Activated T-cell treated with anti-CD3 and anti-CD28 coated beads for 48 hours (primary cell): ENCODE measurements at places on chromosomes 2 and 18.

DNA sequence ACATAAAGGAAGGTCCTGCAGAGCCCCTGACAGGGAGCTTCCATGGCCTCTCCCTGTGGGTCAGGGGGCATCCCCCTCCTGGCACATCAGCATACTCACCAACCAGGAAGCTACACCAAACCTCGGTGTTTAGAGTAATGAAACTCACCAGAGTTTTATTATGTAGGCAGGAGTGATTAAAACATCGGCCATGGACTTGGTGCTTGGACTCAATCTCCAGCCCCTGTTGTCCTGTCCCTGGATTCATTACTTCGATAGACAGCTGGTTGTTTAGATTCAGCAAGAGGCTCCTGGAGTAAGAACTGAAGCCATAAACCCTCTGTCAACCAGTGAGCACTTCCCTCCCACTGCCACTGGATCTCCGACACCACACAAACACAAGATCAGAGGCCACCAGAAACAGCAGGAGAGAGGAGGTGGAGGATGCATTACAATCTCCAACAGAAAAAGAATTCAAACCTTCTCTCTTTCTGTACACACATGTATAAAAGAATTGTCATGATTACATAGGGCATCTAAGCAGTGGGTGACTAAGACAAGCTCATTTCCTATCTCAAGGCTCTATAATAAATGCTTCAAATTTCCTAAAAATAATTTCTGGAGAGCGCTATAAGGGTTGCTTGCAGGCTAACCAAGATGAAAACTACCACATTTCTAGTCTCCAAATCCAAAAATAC, 27.2 kb downstream of the TBC1D8 start:
- no peak for DNase-seq

DNA sequence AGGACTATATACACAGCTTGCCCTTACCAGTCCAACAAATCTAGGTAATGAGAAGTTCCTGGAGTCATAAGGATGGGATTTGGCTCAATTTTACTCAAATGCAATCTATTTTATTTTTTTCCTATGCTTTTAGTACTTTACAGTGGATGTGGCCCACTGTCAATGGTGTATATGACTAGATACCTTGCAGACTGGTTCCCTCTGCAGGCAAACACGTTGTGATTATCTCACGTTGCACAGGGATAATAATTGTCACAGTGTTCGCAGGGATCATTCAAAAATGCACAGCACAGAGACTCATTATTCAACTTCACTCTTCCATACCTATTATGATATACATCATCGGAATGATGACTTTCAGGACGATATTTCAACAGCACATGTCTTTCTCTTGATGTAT, 359.7 kb downstream of the MBD2 start:
- no peak for DNase-seq

GRCh38 chr18:51686590-51686989, 489.1 kb upstream of the MEX3C start:
- DNase-seq: no peak

- DNase-seq: peak; percentile 11
Observed at GRCh38 chr2:112821682-112822081, 14.9 kb downstream of the IL1B start.

GRCh38 chr2:133138693-133139092, 429.6 kb downstream of the NCKAP5 start:
- no peak for DNase-seq

DNA sequence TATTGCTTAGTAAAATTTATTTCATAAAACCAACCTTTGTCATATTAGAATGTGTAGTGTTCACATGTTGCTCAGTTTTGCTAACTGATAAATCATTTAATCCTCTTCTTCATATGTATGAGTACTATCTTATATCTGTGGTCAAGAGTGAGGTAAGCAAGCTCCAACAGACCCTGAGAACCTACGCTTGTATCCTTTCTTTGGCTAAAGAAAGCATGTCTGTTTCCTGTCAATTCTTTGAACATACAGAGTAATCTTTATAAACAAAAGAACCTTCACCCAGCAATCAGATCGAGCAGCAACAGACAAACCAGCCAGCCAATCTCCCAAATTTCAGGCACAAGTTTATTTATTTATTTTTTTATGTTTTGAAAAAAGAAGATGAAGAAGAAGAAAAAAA, 6.4 kb downstream of the ADCYAP1 start:
- DNase-seq: no peak

DNA sequence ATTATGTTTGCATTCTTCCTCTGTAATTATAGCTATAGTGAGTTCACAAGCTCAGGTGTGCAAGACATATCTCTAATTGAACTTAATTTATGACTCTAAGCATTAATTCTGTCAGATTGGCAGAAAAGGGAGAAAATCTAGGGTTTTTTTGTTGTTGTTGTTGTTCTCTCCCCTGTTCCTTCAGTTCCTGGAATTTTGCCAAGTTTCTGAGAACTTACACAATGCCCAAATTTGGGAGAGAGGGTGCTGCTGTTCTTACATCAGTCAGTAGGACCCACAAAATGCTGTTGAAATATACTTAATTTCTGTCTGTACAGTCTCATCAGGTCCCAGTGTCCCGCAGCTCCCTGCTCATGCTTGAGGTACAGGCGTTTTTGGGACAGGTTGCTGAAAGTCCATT, 221.8 kb upstream of the RBMS1 start:
- no peak for DNase-seq

- no peak for DNase-seq
Observed at GRCh38 chr2:70469435-70469834, 84.2 kb downstream of the TGFA start.

- no peak for DNase-seq
Observed at GRCh38 chr18:75783566-75784281, 356.2 kb upstream of the SMIM21 start.

DNA sequence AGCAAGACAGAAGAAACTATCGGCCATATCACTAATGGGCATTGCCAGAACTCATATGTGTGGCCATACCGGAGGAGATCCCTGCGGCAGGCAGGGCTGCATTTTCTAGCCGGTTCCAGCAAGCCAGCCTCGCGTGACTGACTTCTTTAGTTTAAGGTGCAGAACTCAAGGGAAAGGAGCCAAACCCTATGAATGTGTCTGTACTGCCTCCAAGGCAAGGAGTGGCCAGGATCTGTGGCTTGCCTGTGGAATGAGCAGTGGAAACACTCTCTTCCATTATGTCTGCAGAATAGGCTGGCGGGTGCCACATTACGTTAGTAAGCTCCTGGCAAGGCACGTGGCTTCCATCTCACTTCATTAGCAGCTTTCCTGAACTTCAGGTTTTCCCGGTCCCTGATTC, 137.6 kb downstream of the ATL2 start:
- no peak for DNase-seq

- no peak for DNase-seq
Observed at GRCh38 chr2:23273786-23274185, 111.2 kb upstream of the KLHL29 start.

- DNase-seq: no peak
Observed at GRCh38 chr2:273333-273732, 8.6 kb downstream of the ACP1 start.

DNA sequence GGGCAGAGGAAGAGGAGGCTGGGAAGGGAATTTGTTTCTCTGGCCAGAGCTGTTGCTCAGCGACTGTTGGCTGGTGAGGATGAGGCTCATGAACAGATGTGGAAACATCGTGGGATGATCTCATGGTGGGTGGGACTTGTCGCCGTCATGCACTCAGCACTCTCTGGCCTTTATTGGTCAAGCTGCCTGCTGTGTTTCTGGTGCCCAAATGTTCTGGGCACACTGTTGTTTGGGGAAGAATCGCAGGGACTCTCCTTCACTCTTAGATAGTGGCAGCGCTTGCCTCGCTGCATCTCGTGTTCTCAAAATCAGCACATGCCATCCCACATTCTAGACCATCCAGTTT, 145.6 kb downstream of the AGAP1 start:
- DNase-seq: no peak

GRCh38 chr2:205714789-205715720, 32.8 kb downstream of the NRP2 start:
- no peak for DNase-seq

DNA sequence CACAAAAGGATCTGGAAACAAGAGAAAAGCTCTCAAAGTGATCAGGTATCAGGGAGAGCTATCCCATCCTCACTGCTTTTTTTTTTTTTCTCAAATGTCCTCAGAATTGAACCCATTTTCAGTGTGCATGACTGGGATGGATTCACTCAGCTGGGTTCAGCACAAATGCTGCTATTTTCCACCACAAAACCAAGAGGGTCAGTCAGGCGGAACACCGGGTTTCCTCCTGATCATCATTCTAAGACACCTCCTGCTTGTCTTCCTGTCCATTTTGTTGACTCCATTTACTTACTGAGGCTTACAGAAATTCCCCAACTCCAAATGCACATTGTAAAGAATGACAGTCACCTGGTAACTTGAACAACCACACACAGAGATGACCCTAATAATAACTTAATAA, 39.9 kb downstream of the CYRIA start:
- DNase-seq: no peak

DNA sequence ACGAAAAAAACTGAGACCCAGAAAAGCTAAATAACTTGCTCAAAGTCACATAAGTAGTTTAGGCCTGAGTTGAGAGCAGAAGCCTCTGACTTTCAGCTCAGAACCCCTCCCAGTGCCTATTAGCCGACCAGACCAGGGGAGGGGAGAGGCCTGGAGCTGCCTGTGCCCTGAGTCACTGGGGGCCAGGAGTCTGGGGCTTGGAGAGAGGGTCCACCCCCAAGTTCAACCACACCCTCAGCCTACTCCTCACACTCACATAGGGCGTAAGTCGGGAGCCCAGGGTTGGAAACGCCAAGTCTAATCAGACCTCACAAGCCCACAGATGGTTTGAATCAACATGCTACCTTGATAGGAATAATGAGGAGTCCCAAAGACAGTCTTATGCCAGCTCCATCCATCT, 12.6 kb upstream of the PKDCC start:
- no peak for DNase-seq

GRCh38 chr2:15797939-15798281, 142.4 kb upstream of the MYCN start:
- no peak for DNase-seq

- DNase-seq: no peak
Observed at GRCh38 chr18:5879479-5879882, 15.8 kb downstream of the TMEM200C start.

DNA sequence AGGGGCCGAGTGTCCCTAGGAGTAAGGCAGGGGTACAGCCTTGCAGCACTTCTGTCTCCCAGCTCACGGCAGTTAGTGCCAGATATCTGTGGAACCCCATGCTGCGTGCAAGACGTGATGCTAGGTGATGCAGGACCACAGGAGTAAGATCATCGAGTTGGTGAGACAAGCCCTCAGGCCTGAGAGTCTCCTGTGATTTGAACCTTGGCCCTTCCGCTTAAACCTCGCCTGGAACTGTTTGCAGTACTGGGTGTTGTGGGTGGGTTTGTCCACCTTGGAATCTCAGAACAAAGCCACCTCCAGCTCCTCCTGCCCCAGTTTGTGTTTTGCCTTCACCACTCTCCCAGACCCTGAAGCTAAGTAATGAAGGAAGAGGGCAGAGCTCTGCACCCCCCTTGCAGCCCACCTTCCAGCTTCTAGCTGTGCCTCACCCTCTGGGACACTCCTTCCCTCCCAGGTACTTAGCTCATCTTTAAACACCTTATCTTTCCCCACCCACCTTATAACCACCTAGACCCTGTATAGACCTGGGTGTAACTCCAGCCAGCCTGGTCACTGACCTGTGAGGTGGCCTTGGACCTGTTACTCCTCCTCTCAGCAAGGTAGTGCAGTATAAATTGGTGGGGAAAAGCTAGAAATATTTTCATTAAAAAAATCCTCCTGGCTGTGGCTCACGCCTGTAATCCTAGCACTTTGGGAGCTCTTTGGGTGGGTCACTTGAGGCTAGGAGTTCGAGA, 6.6 kb downstream of the CNNM4 start:
- no peak for DNase-seq

- DNase-seq: no peak
Observed at GRCh38 chr2:223044092-223044836, 7.7 kb upstream of the KCNE4 start.
